ENCODE measurements at places on chromosomes 3 and 15.

GRCh38 chr15:60685346-60685937 is 206.5 kb upstream of the ICE2 start:
- no peak for DNase-seq

DNA sequence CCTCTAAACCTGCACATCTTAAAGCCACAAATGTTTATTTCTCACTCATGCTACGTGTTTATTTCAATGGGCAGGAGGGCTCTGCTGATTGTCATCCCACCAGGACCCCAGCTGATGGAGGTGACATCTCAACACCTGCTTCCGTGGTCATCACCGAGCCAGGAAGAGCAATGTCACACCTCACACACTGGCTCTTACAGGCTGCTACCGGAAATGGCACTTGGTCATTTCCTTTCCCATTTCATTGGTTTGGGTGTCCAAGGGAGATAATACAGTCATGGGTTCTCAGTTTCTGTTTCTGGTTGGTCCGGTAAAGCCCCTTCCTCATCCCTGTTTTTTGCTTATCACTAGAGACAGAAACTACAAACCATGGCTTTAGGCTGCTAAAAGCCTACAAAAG is 41.9 kb downstream of the ABHD2 start:
- no peak for DNase-seq

GRCh38 chr3:102722317-102722716 is 287.5 kb downstream of the ZPLD1 start:
- DNase-seq: no peak

DNA sequence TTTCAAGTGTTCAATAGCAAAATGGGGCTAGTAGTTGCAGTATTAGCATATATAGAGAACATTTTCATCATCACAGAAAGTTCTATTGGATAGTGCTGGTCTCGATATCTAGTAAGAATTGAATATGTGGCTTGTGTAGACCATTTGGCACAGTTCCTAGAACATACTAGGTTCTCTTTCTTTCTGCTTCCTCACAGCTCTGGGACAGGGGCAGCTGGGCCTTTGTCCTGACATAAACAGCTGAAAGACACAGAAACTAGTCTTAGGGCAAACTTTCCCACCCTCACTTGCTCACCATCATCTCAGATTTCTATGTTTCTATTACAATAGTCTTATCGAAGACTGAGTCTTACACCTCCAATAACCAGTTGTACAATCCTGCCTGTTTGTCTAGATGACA is 63.7 kb upstream of the DLG1 start:
- DNase-seq: no peak

- no peak for DNase-seq
Observed at GRCh38 chr3:40771112-40771511, 246.4 kb downstream of the ZNF621 start.

DNA sequence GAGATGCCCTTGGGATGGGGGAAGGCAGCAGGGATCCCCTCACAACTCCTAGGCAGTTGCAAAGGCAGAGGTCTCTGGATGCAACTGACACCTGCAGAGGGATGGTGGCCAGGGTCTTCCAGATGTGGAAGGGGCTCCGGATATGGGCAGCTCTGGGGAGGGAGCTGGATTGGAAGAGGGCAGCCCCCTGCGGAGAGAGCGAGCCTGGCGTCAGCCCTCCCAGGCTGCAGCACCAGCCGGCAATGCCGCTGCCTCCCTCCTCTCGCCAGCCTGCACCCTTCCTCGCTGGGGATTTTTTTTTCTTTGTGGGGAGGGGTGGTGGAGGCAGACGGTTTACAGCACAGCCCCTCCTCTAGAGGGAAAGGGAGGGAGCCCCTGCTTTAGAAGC is 1.6 kb downstream of the INSYN1 start:
- DNase-seq: no peak
